ENCODE measurements at places on chromosomes 16 and 17. TPM values are rescaled to one million over a fixed set of nuclear protein-coding genes. Genes with fewer than 3 reads are reported as not detected.

Gene SLC12A3
- total RNA-seq: not detected

Gene ASPA
- total RNA-seq: 0.41 TPM

Gene CHST5
- 0.41 TPM for total RNA-seq

Gene KRT25
- total RNA-seq: not detected

Gene ABCC6
- total RNA-seq: 0.41 TPM

Gene IL32
- total RNA-seq: 0.82 TPM

Gene OR1G1
- total RNA-seq: not detected

Gene MGAT5B
- total RNA-seq: 16.3 TPM

Gene ABCA10
- 4.1 TPM for total RNA-seq

Gene CA5A
- total RNA-seq: not detected

Gene JPH3
- total RNA-seq: 48.1 TPM

Gene SETD1A
- total RNA-seq: 1.6 TPM

Gene PSKH1
- 6.5 TPM for total RNA-seq

Gene KREMEN2
- not detected for total RNA-seq

Gene TMEM100
- total RNA-seq: 3.3 TPM

Gene KCNJ2
- 13.5 TPM for total RNA-seq

Gene ZNF385C
- total RNA-seq: 0.41 TPM

Gene TBC1D3E
- 0.41 TPM for total RNA-seq

Gene GP1BA
- total RNA-seq: not detected

Gene SOX8
- 22.8 TPM for total RNA-seq

Gene GUCY2D
- under 0.01 TPM for total RNA-seq

Gene COTL1
- total RNA-seq: 87.2 TPM
